ENCODE measurements at places on chromosomes 13 and 19.

DNA sequence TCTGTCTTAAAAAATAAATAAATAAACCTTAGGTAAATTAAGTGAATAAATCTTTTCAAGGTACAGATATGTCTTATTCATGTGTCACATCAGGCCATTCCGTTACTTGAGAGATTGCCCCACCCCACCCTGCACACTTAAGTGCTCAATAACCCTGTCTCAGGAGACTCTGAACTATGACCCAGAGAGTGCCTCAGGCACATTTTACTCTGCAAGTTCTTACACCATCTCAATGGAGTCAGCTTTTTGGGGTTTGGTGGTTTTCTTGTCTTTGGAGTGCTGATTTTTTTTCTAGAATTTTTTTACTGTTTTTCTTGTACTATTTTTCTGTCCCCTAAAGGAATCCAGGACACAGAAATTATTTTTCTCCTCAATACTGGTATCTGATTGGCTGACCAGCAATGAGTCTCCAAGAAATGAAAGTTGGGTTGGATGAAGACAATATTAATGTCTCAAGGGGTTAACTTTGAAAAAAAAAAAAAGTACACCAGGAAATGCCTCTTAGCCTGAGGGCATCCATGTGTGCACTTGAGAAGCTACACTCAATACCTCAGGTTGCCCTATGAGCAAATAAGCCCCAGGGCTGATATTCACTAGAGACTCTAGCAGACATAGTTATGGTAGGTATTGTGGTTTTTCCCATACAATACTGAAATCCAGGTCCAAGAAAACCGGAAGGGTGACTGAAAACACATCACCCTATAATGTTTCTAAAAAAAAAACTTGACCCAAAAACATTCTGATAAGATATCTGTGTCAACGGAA, 114.6 kb upstream of the ZNF91 start:
- DNase-seq = no peak

- peak; percentile 41 for DNase-seq
These were observed 29.4 kb downstream of the ZNRF4 start for GRCh38 chr19:5484398-5485285.

GRCh38 chr13:44573071-44573470, 3.1 kb downstream of the TSC22D1 start:
- DNase-seq = no peak

DNA sequence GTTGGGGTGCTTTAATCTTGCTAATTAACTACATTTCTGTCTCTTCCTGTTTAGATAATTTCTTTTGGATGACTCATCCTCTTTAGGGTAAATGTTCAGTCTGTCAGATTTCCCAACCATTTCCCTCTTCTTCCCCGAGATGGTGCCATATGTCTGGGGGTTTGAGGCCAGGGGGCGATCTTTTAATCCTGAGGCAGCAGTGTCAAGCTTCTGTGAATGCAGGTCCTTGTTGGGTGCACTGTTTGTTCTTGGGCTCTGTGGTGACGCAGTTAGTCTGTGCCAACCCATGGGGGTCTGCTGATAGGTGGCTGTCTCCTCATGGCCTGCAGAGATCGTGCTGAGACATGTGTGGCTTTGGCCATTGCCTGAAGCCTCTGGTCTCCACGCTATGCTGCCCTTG, 420.4 kb downstream of the NDFIP2 start:
- no peak for DNase-seq

DNA sequence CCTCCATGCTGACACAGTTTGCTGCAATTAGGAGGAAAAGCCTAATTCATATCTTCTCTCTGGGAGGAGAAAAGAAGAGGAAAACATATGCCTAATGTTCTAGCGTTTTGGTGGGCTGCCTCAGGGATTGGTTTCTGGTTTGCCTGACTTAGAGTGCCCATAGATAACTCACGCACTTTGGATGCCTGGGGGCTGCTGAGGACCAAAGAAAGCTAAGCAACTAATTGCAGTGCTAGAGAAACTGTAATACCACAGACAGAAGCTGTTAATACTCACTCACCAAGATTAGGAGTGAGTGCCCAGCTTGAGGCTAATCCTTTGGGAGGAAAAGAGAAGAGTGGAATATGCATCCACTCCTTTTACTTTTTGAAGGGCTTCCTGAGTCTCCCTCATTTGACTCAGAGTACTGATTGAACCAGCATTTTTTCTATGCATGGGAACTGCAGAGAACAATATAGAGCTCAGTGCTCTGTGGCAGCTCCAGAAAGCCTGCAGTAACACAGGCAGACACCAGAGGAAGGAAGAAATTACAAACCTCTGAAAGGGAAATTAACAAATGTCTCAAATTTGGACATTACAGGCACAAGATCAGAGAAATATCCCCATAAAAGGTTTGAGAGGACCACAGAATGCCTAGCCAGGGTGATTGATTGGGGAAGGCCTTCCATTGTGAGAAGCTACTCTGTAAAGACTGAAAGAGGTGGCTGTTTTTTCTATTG, 666.4 kb downstream of the OLFM4 start:
- no peak for DNase-seq

DNA sequence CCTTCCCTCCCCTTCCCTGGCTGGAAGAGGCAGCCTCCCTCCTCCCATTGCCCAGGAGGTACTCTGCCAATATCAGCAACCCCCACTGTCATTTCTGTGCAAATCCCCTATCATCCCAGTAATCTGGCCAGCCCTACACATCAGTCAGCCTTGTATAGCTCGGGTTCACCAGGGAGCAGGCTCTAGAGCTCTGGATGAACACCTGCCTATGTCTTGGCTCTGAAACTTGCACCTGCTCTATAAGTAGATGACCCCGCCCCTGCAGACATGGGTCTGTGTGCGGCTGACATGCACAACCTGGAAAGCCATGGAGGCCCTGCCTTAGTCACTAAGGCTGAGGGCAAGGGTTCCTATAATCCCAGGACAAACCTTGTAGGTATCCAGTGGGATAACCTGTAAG, 1042.9 kb downstream of the UQCRFS1 start:
- no peak for DNase-seq

DNA sequence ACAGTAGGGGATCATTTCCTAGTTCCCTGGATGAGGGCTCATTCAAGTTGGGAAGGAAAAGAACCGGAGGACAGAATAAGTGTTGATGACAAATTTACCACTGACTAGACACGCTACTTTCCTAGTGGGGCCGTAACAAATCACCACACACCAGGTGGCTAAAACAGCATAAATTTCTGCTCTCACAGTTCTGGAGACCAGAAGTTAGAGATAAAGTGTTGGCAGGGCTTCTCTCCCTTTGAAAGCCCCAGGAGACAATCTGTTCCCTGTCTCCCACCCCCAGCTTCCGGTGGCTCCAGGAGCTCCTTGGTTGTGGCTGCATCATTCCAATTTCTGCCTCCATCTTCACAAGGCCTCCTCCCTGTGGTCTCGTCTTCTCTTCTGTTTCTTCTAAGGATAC, 65.4 kb upstream of the ARGLU1 start:
- no peak for DNase-seq

- no peak for DNase-seq
These were observed 5.5 kb downstream of the SF3A2 start for GRCh38 chr19:2242092-2242537.

- DNase-seq = no peak
These were observed 24.2 kb upstream of the SLC15A1 start for GRCh38 chr13:98776644-98777043.

DNA sequence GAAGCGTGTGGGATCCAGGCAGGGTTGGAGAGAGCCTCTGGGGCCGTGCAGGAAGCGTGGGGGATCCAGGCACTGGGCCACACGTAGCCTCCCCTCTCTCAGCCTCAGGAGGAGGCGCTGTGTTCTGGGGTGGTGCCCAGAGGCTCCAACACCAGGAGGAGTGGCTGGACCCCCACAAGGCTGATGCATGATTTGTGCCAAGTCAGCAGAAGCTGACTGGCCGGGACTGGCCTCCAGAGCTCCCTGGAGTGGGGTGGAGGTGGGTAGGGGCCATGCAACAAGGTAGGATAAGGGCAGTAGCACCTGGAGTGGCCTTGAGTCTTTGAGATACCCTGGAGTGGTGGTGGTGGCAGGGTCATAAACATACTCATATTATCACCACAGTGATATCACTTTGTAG, 75.3 kb downstream of the ERICH6B start:
- no peak for DNase-seq

GRCh38 chr13:97077341-97077740, 83.1 kb upstream of the OXGR1 start:
- no peak for DNase-seq

GRCh38 chr13:85436029-85436428, 363.2 kb downstream of the SLITRK6 start:
- DNase-seq = no peak

GRCh38 chr19:19740755-19741154, 7.8 kb upstream of the ZNF14 start:
- DNase-seq = no peak

- DNase-seq = no peak
These were observed 188.5 kb downstream of the LIG4 start for GRCh38 chr13:108026680-108027410.
